ENCODE measurements at places on chromosomes 7 and 10.

DNA sequence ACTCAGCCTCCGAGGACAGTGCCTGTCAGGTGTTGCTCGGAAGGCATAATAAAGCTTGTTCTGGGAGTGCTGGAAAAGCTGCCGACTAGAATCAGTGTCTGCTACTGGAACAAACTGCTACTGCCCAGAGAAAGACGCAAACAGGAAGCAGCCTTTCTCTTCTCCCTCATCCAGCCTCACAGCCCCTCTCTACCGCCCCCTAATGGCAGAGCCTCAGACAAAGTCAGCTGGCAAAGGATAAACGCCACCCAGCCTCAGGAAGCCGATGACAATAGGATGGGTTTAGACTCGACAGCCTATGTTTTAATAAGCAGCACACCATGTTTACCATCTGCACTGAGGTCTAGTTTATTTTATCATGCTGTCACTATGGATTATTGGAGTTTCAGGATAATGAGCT is 169.5 kb upstream of the LYZL1 start:
- no peak for DNase-seq

- DNase-seq = no peak
These were observed 991.5 kb downstream of the NRG3 start for GRCh38 chr10:82866424-82867020.

- no peak for DNase-seq
These were observed 114.5 kb downstream of the MBL2 start for GRCh38 chr10:52658112-52658511.

DNA sequence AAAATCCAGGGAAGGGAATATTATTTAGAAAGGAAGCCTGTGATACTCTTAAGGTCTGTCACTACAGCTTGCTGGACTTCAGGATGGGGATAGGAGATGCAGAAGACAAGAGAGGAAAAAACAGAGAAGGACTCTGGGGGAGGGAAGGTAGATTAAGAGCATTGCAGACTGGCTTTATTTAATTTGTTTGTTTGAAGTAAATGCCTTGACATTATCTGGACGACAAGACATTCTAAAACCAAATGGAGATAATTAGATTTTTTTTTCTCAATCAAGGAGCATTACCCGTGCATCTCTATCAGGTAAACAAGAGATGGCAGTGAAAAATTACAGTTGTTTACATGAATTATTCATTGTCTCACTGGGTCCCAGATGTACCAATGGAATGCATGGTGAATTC is 24.3 kb downstream of the ACTA2 start:
- no peak for DNase-seq

- DNase-seq = no peak
These were observed 69.2 kb downstream of the UNCX start for GRCh38 chr7:1301882-1302251.

DNA sequence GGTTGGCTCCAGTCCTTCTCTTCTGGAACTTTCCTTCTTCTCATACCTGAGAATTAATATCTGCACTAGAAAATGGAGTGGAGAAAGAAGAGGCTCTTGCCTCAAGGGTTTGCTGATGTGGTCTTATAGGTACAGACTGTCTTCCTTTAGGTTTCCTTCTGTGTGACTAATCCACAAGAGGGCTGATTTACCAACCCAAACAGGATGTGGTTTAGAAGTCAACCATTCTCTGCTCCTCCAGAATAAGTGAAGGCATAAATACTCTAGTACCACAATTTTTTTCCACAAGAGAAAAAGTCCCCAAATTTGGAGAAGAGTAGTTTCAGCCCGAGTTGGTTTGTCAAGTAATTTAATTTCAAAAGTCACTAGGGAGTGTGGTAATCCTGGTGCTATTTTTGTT is 85.8 kb downstream of the NRP1 start:
- no peak for DNase-seq

- no peak for DNase-seq
These were observed 312.8 kb upstream of the ZMIZ1 start for GRCh38 chr10:78755877-78756455.

GRCh38 chr7:16563281-16564022 is 36.8 kb downstream of the LRRC72 start:
- no peak for DNase-seq

DNA sequence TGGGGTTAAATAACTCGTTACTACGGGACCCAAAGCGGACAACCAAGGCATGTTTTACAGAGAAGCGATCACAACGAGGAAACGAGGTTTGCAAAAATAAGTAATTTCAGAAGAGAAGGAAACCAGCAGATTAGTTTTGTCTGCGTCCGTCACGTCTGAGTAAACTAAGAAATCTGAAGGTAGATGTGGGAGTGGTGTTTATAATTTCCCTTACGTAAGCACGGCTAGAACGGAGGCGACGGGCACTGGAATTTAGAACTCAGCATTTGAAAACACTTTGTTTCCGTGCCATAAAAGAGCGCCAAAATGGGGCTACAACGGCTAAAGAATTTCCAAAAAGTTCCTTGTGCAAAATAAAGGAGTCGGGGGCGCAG is 718 bp upstream of the UMAD1 start:
- peak; percentile 37 for DNase-seq

DNA sequence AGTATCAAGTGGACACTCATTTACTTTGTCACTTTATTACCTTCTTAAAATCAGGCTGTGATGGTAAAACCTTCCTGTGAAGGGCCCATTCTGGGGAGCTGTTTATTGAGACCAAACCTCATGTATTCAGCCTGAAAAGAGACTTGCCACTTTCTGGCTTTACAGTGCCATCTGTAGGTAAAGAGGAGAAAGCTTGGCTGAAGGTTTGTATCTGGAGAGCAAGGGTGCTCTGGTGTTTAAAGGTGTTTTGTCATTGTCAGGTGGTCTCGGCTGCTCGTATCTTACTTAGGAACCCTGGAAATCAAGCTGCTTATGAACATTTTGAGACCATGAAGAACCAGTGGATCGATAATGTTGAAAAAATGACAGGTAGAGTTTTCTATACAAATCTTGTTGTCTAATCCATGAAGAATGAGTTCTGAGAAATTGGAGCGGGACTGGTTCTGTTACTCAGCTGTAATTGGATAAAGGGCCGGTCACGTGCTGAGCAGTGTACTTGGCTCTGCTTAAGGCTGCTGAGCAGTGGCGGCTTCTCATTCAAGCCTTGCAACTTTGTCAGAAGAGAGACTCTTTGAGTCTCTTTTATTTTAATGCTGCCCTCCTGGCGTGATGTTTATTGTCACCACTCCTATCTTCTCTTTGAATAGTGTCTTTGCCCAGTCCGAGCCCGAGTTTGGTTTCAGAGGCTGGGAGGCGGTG is 46.9 kb downstream of the AP3M1 start:
- DNase-seq = no peak

DNA sequence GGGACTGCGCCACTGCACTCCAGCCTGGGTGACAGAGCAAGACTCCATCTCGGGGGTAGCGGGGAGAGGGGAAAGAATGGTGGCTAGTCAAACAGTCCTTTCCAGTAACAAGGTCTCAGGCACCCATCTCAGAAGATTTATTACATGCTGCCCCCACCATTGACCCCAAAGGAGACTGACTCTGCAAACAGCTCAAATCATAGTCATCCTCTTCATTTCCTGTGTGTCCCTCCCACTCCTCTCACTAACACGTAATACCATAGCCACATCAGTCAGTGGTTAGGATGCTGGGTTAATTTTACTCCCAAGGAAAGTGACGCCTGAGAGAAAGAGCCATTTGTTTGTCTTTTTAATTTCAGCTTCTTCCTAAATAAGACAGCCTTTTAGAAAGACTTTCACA is 56.6 kb upstream of the BET1 start:
- no peak for DNase-seq

- no peak for DNase-seq
These were observed 123.1 kb downstream of the PLCE1 start for GRCh38 chr10:94116848-94117247.

Data from stimulated activated CD4-positive, alpha-beta T cell treated with anti-CD3 and anti-CD28 coated beads, Interleukin-1b, Interleukin-23, amount 100 ng/mL, for 24 hours (primary cell).